ENCODE measurements at places on chromosomes 12 and 14.

GRCh38 chr12:28988325-28988704 is 160.8 kb upstream of the FAR2 start:
- no peak for DNase-seq

DNA sequence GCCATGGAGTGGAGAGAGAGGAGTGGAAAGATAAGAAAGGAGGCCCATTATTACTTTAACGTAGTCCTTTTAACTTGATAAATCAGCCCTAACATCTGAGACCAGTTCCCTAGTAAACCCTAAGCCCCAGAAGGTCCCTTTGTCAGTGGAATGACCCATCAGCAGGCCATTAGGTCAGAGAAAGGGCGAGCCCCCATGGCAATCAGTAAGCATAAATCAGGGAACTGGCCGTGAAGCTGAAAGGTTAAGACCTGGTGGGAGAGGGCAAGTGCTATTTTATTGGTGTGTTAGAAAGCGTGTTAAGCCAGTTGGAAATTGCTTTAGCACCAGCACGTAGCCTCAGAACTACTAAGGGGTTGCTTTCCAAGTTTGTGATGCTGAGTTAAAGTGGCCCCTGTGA is 708.0 kb downstream of the BCL11B start:
- DNase-seq = no peak

- no peak for DNase-seq
Observed at GRCh38 chr14:90349739-90350138, 18.0 kb upstream of the NRDE2 start.

DNA sequence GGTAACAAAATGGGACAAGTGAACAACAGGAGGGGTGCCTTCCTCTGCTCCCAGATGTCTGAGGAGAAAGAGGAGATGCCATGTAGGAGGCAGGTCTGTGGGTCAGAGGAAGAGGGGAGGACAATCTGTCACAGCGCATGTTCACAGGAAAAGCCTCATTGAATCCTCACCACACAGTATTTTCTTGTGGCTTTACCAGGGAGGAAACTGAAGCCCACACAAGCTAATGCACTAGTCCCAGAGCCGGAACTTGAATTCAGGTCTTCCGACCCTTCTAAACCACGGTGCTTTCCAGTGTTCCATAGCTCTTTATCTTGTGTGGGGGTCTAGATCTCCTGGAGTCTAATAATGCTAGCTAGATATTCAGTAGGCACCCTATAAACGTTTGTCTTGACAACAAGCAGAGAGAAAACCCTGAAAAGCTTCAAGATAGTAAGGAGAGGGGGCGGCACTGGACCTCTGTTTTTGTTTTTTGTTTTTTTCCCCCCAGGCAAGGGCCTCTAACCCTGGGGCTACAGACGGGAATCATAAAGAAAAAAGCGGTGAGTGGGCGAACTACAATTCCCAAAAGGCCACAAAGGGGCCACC is 371 bp upstream of the SHMT2 start:
- no peak for DNase-seq

- DNase-seq = no peak
Observed at GRCh38 chr12:56914256-56914655, 20.0 kb downstream of the SDR9C7 start.
